ENCODE measurements at places on chromosomes 5 and 9. TPM values are rescaled to one million over a fixed set of nuclear protein-coding genes. Genes with fewer than 3 reads are reported as not detected.

- no peaks in the 10 kb centered on the region for H3K27me3 ChIP-seq
- H3K4me3 ChIP-seq = no peak overlapping the region
- H3K4me1 ChIP-seq = no peaks in the 10 kb centered on the region
- no peak overlapping the region for H3K27ac ChIP-seq
Observed at GRCh38 chr5:120805131-120805530, 341.0 kb downstream of the PRR16 start.

DNA sequence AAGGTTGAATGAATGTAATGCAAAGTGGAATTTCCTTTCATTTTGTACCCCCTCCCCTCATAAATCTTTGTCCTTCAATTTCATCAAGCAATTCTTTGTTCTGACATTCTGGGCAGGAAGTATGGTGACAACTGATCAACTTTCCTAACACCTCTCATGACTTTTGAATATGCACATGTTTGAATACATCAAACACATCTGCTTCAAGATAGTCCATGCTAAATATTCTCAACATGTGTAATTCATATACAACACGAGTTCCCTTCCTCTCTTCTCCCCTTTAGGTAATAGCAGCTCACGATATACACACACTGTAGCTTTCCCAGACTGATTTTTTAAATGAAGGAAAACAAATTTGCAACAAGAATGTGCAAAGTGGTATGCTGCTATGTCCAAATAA lies 103.6 kb upstream of the EFNA5 start:
- no peak overlapping the region for H3K27ac ChIP-seq
- H3K36me3 ChIP-seq = no peaks in the 10 kb centered on the region
- no peaks in the 10 kb centered on the region for H3K27me3 ChIP-seq
- peaks cover 9% of the 10 kb centered on the region for H3K4me1 ChIP-seq
- DNase-seq = no peak

DNA sequence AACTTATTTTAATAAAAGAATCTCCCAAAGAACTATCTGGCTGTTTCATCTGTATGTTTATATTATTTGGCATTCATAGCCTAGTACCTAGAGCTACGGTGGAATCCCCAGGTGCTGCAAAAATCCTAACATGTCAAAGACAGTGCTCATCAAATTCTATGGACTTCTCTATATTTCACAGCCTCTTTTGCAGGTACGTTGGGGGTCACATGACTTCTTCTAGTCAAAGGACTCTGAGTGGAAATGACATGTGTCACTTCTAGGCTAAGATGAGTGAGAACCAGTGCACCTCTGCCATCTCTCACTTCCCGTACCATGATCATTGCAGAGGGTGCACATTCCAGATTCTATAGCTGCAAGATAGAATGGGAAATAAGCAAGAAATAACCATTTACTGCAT lies 72.5 kb upstream of the PTGER4 start:
- no peak overlapping the region for H3K27ac ChIP-seq
- H3K4me1 ChIP-seq = no peaks in the 10 kb centered on the region
- H3K4me3 ChIP-seq = no peak overlapping the region

- H3K4me3 ChIP-seq = no peak overlapping the region
- H3K27me3 ChIP-seq = no peaks in the 10 kb centered on the region
- no peaks in the 10 kb centered on the region for H3K4me1 ChIP-seq
- DNase-seq = no peak
Observed at GRCh38 chr5:157518963-157519362, 56.6 kb downstream of the ADAM19 start.

Gene ANKRD31
- total RNA-seq = 0.27 TPM

Gene NDOR1
- total RNA-seq = 32.3 TPM

GRCh38 chr9:90107040-90107725 lies 502.4 kb downstream of the GADD45G start:
- H3K27me3 ChIP-seq = no peaks in the 10 kb centered on the region
- no peak for DNase-seq
- no peak overlapping the region for H3K27ac ChIP-seq
- H3K4me3 ChIP-seq = no peak overlapping the region
- H3K4me1 ChIP-seq = no peaks in the 10 kb centered on the region

- H3K4me3 ChIP-seq = no peak overlapping the region
- no peak for DNase-seq
- no peaks in the 10 kb centered on the region for H3K27me3 ChIP-seq
- H3K36me3 ChIP-seq = no peaks in the 10 kb centered on the region
Observed at GRCh38 chr5:174235221-174236011, 189.9 kb downstream of the NSG2 start.

DNA sequence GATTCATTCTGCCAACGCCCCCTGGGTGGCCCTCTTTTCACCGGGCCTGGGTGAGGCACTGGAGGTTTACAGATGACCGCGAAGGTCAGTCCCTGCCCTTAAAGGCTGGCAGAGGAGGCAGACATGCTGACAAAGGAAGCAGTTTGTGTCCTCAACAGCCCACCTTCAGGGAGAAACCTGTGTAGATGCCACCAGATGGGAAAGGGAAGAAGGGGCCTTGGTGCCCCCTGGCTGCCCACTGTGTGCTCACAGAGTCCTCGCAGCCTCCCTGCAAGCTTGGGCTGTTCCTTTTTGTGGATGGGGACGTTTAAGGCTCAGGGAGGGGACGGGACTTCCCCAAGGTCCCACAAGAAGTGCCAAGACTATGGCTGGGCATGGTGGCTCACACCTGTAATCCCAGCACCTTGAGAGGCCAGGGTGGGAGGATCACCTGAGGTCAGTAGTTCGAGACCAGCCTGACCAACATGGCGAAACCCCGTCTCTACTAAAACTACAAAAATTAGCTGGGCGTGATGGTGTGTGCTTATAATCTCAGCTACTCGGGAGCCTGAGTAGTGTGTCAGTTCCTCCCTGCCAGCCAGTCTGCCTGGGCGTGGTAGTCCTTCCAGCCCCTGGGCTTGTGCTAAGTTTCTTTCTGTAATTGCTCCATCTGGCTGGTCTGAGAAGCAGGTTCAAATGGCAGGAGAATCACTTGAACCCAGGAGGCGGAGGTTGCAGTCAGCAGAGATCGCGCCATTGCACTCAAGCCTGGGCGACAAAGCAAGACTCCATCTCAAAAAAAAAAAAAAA lies 36.2 kb downstream of the NEK6 start:
- no peaks in the 10 kb centered on the region for H3K4me1 ChIP-seq
- no peak for DNase-seq
- H3K27me3 ChIP-seq = no peaks in the 10 kb centered on the region
- H3K36me3 ChIP-seq = no peaks in the 10 kb centered on the region
- H3K4me3 ChIP-seq = no peak overlapping the region
- no peak overlapping the region for H3K27ac ChIP-seq

Gene GARNL3
- total RNA-seq = 17.3 TPM
